Left colon (tissue), 2 donors: ENCODE measurements at places on chromosomes 3 and 15. TPM values are rescaled to one million over a fixed set of nuclear protein-coding genes. Genes with fewer than 3 reads are reported as not detected.

GRCh38 chr3:5505997-5506396 is 318.5 kb downstream of the EDEM1 start:
- DNase-seq, result no peak

DNA sequence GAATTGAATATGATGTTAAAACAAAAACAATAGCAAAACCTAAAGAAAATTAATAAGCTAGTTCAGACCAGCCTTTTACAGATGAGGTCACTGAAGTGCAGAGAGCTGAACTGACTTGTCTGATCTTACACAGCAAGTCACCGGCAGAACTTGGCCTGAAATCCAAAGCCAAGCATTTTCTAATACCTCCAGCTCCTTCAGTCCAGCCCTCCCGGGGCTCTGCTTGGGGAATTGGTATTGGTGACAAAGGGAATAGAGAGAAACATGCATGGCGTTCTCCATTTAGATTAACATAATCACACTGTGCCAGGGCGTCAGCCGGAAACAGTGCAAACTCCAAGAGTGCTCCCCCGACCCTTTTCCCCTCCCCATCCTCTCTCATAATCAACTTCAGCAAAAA is 14.1 kb upstream of the ZSCAN2 start:
- DNase-seq, result no peak

- DNase-seq, result no peak
Measured at GRCh38 chr3:14647976-14648955, 3.3 kb upstream of the CCDC174 start.

DNA sequence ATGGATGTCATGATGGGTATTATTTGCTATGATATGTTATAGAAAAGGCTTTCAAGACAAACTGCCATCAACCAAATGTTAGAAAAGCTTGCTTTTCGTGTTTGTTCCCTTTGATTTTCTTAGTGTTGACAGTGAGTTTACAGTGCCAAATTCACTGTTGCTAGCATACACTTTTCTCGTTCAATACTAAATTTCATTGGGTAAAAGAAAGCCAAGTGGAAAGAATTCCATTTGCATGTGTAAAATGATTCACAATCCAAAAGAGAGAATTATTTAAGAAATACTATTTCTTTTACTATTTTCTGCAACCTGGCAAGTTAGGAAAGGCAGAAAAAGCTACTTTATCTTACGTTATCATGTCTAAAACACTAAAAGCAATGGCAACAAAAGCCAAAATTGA is 301.4 kb downstream of the OTOL1 start:
- no peak for DNase-seq

- no peak for DNase-seq
Measured at GRCh38 chr3:142523921-142524566, 54.5 kb downstream of the ATR start.

GRCh38 chr15:89731275-89731674 is 19.8 kb downstream of the MESP1 start:
- DNase-seq, result no peak

DNA sequence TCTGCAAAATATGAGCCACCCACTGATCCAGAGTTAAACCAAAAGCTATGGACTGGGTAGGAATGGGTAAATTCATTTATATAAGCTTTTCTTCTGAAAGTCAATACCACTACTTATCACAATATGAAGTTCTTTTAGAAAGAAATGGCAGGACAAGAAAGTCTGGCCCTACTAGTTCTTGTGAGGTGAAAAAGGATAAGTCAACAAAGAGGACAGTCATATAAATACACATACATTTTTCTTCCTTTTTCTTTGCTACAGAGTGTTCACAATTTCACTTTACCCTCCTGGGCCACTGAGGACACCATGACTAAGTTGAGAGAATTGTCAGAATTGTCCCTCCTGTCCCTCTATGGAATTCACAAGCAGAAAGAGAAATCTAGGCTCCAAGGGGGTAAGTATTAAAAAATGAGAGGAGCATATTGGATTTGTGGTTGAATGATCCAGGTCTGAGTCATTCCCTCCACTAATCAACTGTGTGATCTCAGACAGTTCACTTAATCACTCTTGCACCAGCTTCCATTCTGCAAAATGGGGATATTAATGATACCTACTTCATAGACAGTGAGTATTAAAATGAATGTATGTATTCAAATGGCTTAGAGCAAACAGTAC is 27.6 kb downstream of the ACP3 start:
- no peak for DNase-seq

DNA sequence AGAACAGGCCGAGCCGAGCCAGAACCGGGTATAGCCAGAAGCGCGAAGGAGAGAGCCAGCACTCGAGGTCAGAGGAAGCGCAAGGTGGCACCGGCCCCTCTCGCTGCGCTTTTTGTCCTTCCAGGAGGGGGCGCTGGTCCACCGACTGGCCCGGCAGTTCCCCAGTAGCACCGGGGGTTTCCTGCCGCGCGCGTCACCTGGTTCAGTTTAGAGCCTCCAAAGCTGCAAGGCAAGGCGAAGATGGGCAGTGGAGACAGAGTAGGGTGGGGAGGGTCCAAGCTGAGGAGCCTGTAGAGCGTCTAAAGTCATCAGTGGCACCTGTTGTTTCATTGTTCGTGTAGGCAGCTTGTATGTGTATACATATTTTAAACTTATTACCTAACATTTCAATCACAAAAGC is 7.6 kb upstream of the NR2E3 start:
- DNase-seq, result no peak

- DNase-seq, result peak; percentile 7
Measured at GRCh38 chr3:63051920-63052319, 176.7 kb upstream of the CADPS start.

DNA sequence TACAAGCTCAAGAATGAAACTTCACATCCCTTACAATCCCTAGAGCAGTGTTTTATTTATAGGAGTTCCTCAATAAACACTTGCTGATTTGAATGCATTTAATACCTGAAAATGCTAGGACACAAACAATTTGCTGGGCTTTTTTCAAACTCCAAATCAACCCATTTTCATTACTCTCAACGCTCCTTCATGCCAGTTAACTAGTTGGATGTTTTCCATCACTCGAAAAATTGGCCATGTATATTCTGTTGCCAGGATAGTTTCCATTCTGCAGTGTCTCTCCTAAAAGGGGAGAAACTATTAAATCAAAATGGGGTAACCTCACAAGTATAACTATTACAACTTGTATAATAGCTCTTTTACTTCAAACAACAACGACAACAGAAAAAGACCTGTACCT is 1.2 kb downstream of the GBE1 start:
- DNase-seq, result no peak

GRCh38 chr3:129433565-129433964 is 5.1 kb upstream of the EFCAB12 start:
- DNase-seq, result no peak

Gene MORF4L1
- 167 TPM for total RNA-seq

Gene ACSBG1
- total RNA-seq, result 0.58 TPM

Gene CCDC33
- total RNA-seq, result not detected

Gene ITIH1
- not detected for total RNA-seq

Gene TRIM71
- total RNA-seq, result not detected

Gene TMEM158
- 2.2 TPM for total RNA-seq

Gene CKMT1B
- 168 TPM for total RNA-seq

Gene RAD51
- 7.1 TPM for total RNA-seq

Gene APH1B
- 6.1 TPM for total RNA-seq

Gene SLC28A1
- not detected for total RNA-seq
